ENCODE measurements at places on chromosomes 16 and 17. TPM values are rescaled to one million over a fixed set of nuclear protein-coding genes. Genes with fewer than 3 reads are reported as not detected.

DNA sequence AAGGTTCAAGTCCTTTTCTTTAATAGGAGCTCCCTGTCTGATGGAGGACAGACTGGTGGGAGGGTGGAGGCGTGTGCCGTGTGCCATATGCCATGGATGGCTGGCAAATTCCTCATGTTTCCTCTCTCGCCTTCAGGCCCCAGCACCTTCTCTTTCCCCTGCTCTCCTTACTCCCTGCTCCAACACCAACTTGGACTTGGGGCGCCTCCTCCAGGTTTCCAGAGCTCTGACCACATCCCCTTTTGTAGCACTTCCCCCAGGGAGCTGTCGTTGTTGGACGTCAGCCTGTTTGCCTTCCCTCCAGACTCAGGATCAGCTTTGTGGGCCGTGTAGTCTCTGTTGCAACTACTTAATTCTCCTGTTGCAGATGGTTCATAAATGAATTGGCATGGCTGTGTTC, 30.7 kb downstream of the TMC7 start:
- no peak overlapping the region for H3K4me3 ChIP-seq
- no peaks in the 10 kb centered on the region for H3K36me3 ChIP-seq
- DNase-seq = no peak
- H3K27me3 ChIP-seq = peaks cover 4% of the 10 kb centered on the region
- H3K27ac ChIP-seq = no peak overlapping the region

GRCh38 chr17:49552070-49552751, 23.5 kb upstream of the NXPH3 start:
- H3K36me3 ChIP-seq = no peaks in the 10 kb centered on the region
- no peak for DNase-seq
- H3K27ac ChIP-seq = no peak overlapping the region
- H3K27me3 ChIP-seq = no peaks in the 10 kb centered on the region

GRCh38 chr17:7137171-7137943, 22.7 kb upstream of the ASGR2 start:
- no peaks in the 10 kb centered on the region for H3K36me3 ChIP-seq
- H3K4me3 ChIP-seq = no peak overlapping the region

GRCh38 chr16:58502217-58502921, 2.4 kb downstream of the NDRG4 start:
- no peaks in the 10 kb centered on the region for H3K36me3 ChIP-seq
- no peak overlapping the region for H3K4me3 ChIP-seq
- DNase-seq = peak; percentile 0
- peaks cover 5% of the 10 kb centered on the region for H3K4me1 ChIP-seq

Gene SLC52A1
- total RNA-seq = 0.14 TPM

Gene CARD14
- total RNA-seq = 0.11 TPM

DNA sequence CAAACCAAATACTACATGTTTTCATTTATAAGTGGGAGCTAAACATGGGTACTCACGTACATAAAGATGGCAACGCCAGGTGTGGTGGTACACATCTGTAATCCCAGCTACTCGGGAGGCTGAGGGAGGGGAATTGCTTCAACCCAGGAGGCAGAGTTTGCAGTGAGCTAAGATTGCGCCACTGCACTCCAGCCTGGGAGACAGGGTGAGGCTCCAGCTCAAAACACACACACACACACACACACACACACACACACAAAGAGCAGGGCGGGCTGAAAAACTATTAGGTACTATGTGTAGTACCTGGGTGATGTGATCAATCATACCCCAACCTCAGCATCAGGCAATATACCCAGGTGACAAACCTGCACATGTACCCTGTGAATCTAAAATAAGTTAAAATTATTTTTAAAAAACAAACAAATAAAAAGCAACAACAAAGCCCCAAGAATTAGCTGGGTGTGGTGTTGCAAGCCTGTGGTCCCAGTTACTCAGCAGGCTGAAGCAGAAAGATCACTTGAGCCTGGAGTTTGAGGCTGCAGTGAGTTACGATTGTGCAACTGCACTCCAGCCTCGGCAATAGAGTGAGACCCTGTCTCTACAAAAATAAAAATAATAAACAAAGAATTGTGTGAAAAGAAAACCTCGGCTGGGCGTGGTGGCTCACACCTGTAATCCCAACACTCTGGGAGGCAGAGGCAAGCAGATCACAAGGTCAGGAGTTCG, 11.9 kb upstream of the FAAP100 start:
- H3K27me3 ChIP-seq = no peaks in the 10 kb centered on the region
- no peak overlapping the region for H3K4me3 ChIP-seq
- DNase-seq = no peak

Gene USH1G
- total RNA-seq = not detected

Gene CETP
- total RNA-seq = not detected

Gene LDHD
- total RNA-seq = not detected

Gene FASN
- 260 TPM for total RNA-seq

Gene NEK8
- total RNA-seq = 3.6 TPM

GRCh38 chr16:66263973-66264310, 102.5 kb upstream of the CDH5 start:
- no peak overlapping the region for H3K27ac ChIP-seq
- DNase-seq = no peak
- H3K4me1 ChIP-seq = peaks cover 4% of the 10 kb centered on the region
- peaks cover 10% of the 10 kb centered on the region for H3K27me3 ChIP-seq

Gene GPRC5C
- total RNA-seq = 2.0 TPM

- H3K4me1 ChIP-seq = peaks cover 45% of the 10 kb centered on the region
- DNase-seq = peak; percentile 70
- H3K27ac ChIP-seq = peak overlapping the region; percentile 100
- no peaks in the 10 kb centered on the region for H3K27me3 ChIP-seq
- peak overlapping the region; percentile 97 for H3K4me3 ChIP-seq
These were observed 29.9 kb upstream of the ARL4D start for GRCh38 chr17:43368740-43369506.

DNA sequence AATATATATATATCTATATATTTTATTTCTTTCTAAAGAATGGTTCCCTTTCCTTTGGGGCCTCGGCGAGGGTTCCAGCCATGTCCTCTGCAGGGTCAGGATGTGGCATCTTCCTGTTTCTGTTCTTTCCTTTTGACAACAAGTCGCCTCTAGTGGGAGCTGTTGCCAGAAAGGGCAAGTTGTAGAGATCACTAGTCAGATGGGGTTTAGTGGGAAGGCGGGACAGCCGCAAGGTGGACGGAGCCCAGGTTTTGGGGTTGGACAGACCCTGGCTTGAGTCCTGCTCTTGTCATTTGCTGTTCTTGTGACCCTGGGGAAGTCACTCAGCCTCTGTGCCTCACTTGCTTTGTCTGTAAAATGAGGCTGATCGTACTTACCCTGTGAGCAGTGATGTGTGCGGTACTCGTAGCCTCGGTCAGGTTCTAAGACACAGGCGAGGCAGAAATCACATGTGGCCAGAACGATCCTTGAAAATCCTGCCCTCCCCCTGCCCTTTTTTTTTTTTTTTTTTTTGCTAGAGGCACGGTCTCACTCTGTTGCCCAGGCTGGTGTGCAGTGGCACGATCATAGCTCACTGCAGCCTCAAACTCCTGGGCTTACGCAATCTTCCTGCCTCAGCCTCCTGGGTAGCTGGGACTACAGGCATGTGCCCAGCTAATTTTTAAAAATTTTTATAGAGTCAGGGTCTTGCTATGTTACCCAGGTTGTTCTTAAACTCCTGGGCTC, 80.1 kb downstream of the ABCC6 start:
- no peaks in the 10 kb centered on the region for H3K27me3 ChIP-seq
- H3K36me3 ChIP-seq = peaks cover 44% of the 10 kb centered on the region
- no peak overlapping the region for H3K27ac ChIP-seq
- no peak overlapping the region for H3K4me3 ChIP-seq
- H3K4me1 ChIP-seq = no peaks in the 10 kb centered on the region

DNA sequence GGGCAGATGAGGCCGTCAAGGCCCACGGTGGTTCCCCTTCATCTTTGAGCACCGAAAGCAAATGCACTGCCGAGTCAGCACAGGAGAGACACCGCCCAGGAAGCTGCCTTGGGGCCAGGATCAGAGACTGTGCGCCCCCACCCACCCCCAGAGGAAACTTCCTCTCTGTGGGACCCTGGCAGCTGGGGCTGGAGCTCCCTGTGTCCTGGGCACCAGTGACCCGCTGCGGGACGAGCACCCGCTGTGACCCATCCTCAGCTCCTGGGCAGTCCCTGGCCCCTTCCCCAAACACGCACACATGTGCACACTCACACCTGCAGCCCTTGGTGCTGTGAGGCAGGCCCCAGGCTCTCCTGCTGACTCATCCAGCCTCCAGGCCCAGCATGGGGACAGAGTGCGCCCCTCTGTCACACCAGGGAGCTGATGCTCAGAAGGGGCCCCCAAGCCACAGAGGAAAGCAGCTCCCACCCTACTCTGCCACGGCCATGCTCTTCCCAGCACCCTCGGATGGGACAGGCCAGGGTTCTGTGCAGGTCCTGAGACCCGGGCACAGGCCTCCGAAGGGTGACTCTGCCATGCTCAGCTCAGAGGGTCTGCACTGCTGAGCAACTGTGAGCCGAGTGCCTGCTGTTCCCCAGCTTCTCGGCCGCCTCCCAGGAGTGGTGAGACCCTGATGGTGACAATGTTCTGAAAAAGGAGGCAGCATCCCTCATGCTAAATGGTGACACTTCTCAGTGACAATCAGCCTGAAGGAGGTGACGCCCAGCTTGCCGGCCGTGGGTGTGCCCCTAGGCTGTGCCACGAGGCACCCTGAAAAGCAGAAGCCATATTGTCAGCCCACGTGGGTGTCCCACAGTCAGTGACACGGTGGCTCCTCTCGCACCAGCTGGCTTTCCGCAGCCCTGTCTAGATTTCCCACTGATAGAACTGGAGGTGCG, 3.6 kb downstream of the PIEZO1 start:
- peak; percentile 80 for DNase-seq
- peaks cover 43% of the 10 kb centered on the region for H3K4me1 ChIP-seq
- H3K27me3 ChIP-seq = no peaks in the 10 kb centered on the region
- peak overlapping the region; percentile 79 for H3K27ac ChIP-seq
- H3K4me3 ChIP-seq = peak overlapping the region; percentile 68

Gene CCDC92B
- 0.09 TPM for total RNA-seq

Gene WFDC1
- not detected for total RNA-seq

Gene ATP1B2
- not detected for total RNA-seq

DNA sequence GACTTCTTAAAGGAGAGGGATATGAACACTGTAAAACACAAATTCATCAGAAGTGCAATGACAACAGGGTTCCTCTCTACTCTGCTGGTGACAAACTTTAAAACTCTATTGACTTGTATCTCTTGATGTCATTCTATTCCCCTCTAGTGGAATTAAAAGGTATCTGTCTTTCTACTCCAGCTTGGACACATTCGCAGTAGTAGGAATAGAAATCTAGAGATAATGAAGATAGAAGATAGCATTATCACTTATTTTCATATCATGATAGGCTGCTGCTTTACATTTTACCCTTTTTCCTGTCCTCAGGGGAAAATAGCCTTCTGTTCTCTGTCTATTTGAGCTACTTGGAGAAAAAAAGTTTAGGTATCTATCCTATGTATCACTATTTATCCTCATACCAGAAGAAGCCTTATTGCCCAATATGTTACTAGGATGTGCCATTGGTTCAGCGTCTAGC, 209.6 kb upstream of the CACNG5 start:
- no peaks in the 10 kb centered on the region for H3K27me3 ChIP-seq
- no peak overlapping the region for H3K27ac ChIP-seq
- H3K4me1 ChIP-seq = peaks cover 31% of the 10 kb centered on the region
- no peak overlapping the region for H3K4me3 ChIP-seq
- peaks cover 5% of the 10 kb centered on the region for H3K36me3 ChIP-seq

GRCh38 chr16:71600822-71601221, 23.9 kb upstream of the TAT start:
- H3K4me3 ChIP-seq = no peak overlapping the region
- H3K27me3 ChIP-seq = peaks cover 14% of the 10 kb centered on the region
- DNase-seq = no peak
- H3K36me3 ChIP-seq = no peaks in the 10 kb centered on the region
- no peaks in the 10 kb centered on the region for H3K4me1 ChIP-seq
- H3K27ac ChIP-seq = no peak overlapping the region

- H3K4me1 ChIP-seq = peaks cover 5% of the 10 kb centered on the region
- no peaks in the 10 kb centered on the region for H3K27me3 ChIP-seq
- DNase-seq = no peak
- no peak overlapping the region for H3K4me3 ChIP-seq
- H3K36me3 ChIP-seq = no peaks in the 10 kb centered on the region
These were observed 63.8 kb downstream of the SMPD3 start for GRCh38 chr16:68384288-68385161.

- H3K27me3 ChIP-seq = no peaks in the 10 kb centered on the region
- DNase-seq = peak; percentile 42
- peaks cover 66% of the 10 kb centered on the region for H3K36me3 ChIP-seq
- H3K4me1 ChIP-seq = peaks cover 82% of the 10 kb centered on the region
- H3K27ac ChIP-seq = peak overlapping the region; percentile 93
These were observed 22.4 kb downstream of the RBL2 start for GRCh38 chr16:53456625-53457024.

Gene KRT16
- not detected for total RNA-seq

- peaks cover 17% of the 10 kb centered on the region for H3K36me3 ChIP-seq
- H3K4me3 ChIP-seq = no peak overlapping the region
- no peak for DNase-seq
- H3K27me3 ChIP-seq = no peaks in the 10 kb centered on the region
- H3K4me1 ChIP-seq = peaks cover 60% of the 10 kb centered on the region
These were observed 129.9 kb downstream of the PITPNC1 start for GRCh38 chr17:67506966-67507365.

GRCh38 chr16:58695368-58695767, 10.8 kb upstream of the SLC38A7 start:
- H3K27me3 ChIP-seq = no peaks in the 10 kb centered on the region
- H3K4me1 ChIP-seq = peaks cover 4% of the 10 kb centered on the region
- H3K4me3 ChIP-seq = no peak overlapping the region
- DNase-seq = no peak
- no peak overlapping the region for H3K27ac ChIP-seq

- H3K4me3 ChIP-seq = no peak overlapping the region
- no peaks in the 10 kb centered on the region for H3K4me1 ChIP-seq
- no peak for DNase-seq
- no peak overlapping the region for H3K27ac ChIP-seq
- peaks cover 4% of the 10 kb centered on the region for H3K36me3 ChIP-seq
These were observed 40.2 kb downstream of the C17orf67 start for GRCh38 chr17:56793531-56793930.

- H3K36me3 ChIP-seq = no peaks in the 10 kb centered on the region
- no peaks in the 10 kb centered on the region for H3K4me1 ChIP-seq
- H3K27me3 ChIP-seq = peaks cover 11% of the 10 kb centered on the region
These were observed 9.1 kb upstream of the PHF12 start for GRCh38 chr17:28960256-28961061.

Gene GGA2
- total RNA-seq = 96.9 TPM

- no peaks in the 10 kb centered on the region for H3K27me3 ChIP-seq
- H3K27ac ChIP-seq = no peak overlapping the region
- DNase-seq = no peak
- H3K36me3 ChIP-seq = no peaks in the 10 kb centered on the region
These were observed 12.1 kb downstream of the CDR2L start for GRCh38 chr17:74999523-74999922.
